Heart right ventricle (tissue), 16 donors: ENCODE measurements at places on chromosomes 16 and 17. TPM values are rescaled to one million over a fixed set of nuclear protein-coding genes. Genes with fewer than 3 reads are reported as not detected.
A peak's percentile ranks its signal among the peaks of the same experiment; 100 is the strongest.

Gene MYH2
- not detected for total RNA-seq

Gene PITPNM3
- 0.19 TPM for total RNA-seq

DNA sequence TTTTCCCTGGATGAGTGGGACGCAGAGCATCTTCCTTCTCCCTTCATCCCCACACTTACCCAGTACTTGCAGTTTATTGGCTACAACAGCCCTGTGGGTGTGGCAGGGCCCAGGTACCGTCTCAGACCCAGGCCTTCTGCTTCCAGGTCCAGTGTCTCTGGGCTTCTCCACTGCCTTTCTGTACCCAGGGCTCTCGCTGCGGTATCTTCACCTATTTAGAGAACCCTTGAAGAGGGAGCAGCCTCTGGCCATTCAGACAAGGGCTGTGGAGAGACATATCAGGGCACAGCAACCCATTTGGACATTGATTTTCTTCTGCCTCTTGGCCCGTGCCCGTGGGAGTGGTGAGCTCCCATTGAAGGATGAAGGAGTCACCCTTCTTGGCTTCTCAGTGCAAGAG lies 17.3 kb downstream of the TBX4 start:
- DNase-seq = no peak

GRCh38 chr16:4313563-4314531 lies 2.0 kb upstream of the GLIS2 start:
- DNase-seq = peak; percentile 54

DNA sequence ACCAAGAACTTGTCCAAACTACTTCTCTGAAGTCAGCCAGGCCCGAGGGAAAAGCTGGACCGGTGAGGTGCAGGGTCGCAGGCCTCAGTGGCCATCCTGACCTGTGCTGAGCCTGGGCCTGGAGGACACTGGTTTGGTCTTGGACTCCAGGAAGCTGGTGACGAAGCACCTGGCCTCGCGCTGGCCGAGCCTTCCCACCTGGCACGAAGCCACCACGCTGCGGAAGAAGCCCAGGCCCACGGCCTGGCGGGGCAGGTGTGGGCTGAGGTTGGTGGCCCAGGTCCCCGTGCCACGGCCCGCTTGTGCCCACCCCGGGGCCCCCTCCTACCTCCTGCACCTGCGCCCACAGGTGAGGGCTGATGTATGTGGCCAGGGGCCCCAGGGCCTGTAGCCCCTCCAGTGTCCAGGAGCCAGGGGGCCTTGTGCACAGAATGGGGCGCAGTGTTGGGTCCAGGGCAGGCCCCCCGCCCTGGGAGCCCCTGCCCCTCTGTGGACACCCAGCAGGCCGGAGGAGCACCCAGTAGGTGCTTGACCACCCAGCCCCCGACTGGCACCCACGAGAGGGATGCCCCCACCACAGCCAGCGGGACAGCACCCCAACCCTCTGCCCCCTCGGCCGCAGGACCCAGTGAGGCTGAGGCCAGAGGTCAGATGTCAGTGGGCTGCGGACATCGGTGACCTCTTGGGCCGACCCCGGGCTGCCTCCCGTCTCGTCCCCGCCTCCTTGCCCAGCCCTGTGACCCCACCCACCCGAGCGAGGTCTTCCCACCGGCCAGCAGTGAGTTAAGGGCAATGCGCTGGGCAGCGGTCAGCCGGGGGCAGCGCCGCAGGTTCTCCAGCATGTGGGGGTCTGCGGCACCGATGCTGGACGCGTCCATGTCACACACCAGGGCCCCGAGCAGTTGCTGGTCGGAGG lies 13.8 kb downstream of the MSLN start:
- DNase-seq = no peak
